Stimulated activated CD8-positive, alpha-beta memory T cell treated with anti-CD3 and anti-CD28 coated beads, Interleukin-4, amount 100 ng/mL, for 1 hour (primary cell): ENCODE measurements at places on chromosomes 3 and 15.

DNA sequence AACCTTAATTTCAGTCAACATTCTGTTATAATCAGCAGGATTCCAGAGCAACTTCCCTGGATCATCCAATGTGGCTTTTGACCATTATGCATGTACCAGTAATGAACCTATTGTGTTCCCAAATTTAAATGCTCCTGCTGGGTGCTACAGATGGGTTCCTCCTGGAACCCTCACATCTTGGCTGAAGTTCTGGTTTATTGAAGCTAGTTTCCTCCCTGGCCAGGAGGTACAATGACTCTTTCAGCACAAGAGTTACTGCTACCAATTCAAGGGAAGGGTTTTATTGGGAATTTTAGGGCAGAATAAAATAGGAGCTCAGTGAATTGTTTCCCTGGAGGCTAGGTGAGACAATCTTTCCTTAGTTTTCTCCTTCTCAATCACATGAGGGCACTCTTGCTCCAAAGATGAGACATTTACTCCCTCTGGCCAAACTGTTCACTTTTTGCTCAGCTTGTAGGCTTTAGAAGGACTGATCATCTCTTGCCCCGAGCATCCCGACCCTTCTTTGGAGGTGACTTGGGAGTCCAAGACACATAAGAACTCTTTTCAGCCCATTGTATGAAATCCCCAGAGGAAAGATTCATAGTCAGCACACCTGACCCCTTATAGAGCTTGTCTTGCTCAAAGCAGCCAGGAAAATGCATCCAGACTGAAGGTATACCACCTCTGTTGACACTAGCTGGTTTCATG is 8.8 kb upstream of the NPHP3 start:
- no peak for DNase-seq

DNA sequence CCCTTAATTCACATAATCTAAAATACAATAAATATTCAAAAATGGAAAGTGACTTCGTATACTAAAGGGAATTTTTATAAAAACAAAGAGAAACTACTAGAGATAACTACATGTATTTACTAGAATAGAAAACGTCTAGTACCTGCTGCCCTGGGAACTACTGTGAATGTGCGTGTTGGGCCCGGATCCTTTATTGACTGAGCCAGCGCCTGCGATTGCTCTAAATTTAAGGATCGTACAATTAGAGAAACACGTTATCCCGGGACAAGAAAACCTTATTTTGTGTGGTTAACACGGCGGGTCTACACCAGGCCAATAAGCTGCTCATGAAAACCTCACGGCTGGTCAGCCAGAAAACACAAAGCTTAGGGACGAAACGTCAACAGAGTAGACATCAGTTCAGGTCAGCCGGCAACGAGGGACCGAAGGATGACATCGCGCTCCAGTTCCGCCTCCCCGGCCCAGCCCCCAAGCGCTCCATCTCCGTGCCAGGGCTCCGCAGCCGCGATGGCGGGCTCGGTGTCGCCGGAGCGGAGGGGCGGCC is 555 bp downstream of the TM2D3 start:
- no peak for DNase-seq

DNA sequence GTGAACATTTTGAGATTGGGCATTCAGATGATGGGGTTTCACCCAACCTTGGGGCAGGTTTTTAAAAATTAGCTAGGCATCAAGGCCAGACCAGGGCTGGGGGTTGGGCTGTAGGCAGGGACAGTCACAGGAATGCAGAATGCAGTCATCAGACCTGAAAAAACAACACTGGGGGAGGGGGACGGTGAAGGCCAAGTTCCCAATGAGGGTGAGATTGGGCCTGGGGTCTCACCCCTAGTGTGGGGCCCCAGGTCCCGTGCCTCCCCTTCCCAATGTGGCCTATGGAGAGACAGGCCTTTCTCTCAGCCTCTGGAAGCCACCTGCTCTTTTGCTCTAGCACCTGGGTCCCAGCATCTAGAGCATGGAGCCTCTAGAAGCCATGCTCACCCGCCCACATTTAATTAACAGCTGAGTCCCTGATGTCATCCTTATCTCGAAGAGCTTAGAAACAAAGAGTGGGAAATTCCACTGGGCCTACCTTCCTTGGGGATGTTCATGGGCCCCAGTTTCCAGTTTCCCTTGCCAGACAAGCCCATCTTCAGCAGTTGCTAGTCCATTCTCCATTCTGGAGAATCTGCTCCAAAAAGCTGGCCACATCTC is 6.1 kb downstream of the RHO start:
- no peak for DNase-seq

GRCh38 chr3:124513610-124513997 is 216.6 kb upstream of the UMPS start:
- DNase-seq: no peak

- no peak for DNase-seq
Measured at GRCh38 chr3:104437131-104437750, 929.5 kb upstream of the ALCAM start.

DNA sequence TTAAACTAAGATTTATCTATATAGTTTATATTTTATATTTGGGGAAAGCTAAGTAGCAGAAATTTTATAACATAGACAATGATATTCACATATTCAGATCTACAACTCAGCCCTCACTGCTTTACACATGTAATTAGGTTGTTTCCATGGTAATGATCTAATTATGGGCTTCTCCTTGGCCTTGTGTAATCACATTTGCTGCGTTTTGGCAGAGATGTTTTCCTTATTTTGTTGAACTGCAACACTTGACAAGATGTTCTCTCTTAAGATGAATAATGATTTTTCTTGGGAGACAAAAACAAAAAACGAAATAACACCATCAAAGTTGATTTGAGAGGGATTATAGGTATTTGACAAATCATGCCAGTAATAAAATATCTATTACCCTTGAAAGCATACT is 635.6 kb upstream of the TBL1XR1 start:
- no peak for DNase-seq

GRCh38 chr15:83318036-83318435 is 33.6 kb upstream of the BNC1 start:
- DNase-seq: no peak

DNA sequence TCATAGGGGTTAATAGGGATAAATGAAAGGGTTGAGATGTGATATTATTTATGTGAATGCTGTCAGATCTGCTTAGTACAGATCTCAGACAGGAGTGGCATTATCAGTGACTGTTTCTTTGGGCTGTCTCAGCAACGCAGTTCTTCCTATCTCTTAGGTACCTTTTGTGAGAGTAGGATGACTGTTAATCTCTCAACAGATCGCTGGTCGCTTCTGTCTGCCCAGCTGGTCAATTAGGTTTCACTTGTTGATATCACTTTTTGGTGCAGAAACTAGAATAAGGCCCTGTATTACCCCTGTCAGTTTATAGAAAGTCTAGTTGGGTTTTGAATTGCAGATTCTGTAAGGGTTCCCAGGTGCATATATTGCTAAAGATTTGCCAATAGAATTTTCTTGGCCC is 16.5 kb downstream of the DIS3L start:
- DNase-seq: no peak

- DNase-seq: no peak
Measured at GRCh38 chr3:153976891-153977554, 144.2 kb upstream of the ARHGEF26 start.
